ENCODE measurements at places on chromosomes 1 and 21.
A peak's percentile ranks its signal among the peaks of the same experiment; 100 is the strongest.

DNA sequence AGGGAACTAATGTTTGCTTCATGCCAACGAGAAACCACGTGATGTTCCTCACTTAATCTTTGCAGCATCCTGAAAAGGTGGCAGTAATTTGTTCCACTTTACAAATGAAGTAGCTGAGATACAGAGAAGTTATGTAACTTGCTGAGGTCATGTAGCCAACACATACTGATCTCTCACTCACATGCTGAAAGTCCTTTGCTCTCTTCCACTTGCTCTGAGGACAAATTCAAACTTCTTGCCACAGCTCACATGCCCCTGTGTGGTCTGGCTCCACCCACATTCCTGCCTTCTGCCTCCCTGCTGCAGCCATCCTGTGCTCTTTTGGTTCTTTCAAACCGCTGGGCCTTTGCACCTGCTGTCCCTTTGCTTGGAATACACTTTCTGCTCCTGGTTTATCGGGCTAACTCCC is 55.4 kb downstream of the TMCO4 start:
- no peak for DNase-seq

DNA sequence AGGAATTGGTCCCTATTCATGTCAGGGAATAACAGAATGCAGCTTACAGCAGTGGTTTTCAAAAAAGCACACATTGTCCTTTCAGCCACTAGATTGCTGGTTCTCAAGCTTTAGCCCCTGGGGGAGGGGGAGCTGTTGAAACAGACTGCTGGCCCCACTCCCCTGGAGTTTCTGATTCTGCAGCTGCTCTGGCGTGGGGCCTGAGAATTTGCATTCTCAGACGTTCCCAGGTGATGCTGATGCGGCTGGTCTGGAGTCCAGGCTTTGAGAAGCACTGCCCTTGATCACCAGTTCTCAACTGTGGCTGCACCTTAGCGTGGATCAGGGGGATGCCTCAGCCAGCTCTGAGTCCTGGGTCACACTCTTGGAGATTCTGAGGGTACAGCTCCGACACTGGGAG is 62.7 kb upstream of the LAPTM5 start:
- DNase-seq = no peak

GRCh38 chr1:65341381-65341780 is 32.0 kb downstream of the DNAJC6 start:
- DNase-seq = no peak

DNA sequence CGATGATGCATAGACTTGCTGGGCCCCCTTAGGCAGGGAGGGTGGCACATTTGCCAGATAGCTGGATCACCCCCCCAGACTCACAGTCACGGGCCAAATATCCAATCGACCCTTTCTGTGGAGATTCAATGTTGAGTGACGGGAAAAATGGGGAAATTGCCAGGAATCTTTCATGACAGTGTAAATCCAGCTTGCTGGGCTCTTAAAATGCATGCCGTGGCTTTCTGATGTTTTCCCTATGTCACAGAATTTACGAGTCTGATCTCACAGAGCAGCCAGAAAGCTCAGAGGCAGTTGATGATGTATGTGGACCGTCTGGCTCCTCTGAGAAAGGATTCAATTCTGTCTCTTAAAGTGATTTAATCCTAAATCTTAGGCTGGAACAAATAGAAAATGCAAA is 150.1 kb upstream of the ZNF644 start:
- no peak for DNase-seq

DNA sequence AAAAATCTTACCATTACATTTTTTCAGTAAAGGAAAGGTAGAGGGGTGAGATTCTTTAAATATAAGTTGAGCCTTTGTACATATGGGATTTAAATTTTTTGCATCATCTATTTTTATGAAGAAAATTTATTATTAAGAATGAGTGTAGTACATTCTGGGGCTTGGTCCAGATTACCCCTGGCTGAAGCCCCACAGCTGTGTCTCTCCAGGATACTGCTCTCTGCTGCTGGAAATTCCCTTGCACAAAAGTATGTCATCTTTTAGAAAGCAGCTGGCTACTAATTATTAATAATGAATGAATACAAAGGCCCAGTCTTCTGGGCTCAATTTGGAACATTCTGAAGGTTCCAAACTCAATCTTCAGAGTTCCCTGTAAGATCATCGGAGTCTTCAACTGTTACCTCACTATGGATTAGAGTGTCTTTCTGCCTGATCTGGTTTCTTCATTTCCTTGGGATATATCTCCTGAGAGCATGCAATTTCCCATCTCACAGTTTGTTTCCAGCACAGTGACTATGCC is 428.6 kb upstream of the BRINP3 start:
- DNase-seq = no peak

DNA sequence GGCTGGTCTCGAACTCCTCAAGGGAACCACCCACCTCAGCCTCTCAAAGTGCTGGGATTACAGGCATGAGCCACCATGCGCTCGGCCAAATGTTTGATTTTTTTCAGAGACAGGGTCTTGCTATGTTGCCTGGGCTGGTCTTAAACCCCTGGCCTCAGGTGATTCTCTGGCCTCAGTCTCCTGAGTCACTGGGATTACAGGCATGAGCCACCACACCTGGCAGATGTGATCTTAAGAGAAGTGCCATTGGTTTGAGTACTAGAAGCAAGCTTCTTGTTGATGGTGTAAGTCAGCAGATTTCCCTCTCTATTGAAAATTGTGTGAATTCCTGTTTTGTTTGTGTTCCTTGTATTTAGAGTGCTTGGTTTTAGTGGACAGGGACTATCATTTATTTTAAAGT is 5.2 kb downstream of the CAP1 start:
- DNase-seq = no peak

DNA sequence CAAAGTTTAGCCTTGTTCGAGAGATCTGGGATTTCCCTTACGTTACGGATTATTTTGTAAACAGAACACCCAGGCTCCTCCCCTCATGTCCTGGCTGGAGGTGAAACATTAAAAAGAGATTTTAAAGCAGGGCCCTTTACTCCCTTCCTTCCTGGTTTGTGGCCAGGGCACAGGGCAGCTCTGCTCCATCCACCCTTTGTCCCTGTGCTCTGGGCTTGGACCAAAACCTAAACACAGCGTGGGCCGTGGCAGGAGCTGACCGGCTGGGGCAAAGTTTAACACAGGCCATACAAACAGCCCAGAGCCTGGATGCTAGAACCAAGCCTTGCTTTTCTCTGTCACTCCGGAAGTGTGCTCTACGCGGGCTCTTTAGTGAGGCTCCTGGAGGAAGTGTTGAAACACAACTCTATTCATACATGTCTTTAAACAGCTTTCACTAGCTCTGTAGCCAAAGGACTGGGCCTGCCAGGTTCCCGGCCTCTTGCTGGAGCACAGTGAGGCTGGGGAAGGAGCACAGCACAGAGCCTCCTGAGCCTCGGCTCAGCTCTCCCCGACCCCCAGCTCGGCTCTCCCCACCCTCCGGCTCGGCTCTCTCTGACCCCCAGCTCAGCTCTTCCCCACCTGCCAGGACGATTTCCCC is 84.7 kb downstream of the PDE9A start:
- DNase-seq = peak; percentile 61

- no peak for DNase-seq
Measured at GRCh38 chr1:56452027-56453011, 127.0 kb downstream of the PLPP3 start.

GRCh38 chr1:32199717-32200072 is 700 bp upstream of the CCDC28B start:
- no peak for DNase-seq

GRCh38 chr1:91499904-91500755 is 521 bp upstream of the CDC7 start:
- DNase-seq = no peak

DNA sequence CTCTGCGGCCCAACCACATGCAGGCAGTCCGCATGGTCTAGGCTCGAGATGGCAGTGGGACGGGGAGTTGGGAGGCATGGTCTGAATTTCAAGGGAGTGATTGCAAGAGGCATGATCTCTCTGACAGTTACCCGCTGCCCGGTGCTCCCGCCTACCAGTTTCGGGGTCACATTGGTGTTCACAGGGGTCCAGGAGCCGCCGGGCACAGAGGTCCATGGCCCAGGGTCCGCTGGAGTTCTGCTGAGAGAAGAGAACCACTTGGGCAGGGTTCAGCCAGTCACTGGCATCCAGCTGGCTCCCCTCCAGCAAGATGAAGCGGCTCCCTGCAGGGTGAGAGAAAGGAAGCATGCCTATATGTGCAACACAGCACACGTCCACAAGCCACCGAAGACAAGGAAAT is 141.3 kb downstream of the ASTN1 start:
- no peak for DNase-seq

GRCh38 chr21:14388282-14388681 is 5.3 kb upstream of the HSPA13 start:
- DNase-seq = no peak

DNA sequence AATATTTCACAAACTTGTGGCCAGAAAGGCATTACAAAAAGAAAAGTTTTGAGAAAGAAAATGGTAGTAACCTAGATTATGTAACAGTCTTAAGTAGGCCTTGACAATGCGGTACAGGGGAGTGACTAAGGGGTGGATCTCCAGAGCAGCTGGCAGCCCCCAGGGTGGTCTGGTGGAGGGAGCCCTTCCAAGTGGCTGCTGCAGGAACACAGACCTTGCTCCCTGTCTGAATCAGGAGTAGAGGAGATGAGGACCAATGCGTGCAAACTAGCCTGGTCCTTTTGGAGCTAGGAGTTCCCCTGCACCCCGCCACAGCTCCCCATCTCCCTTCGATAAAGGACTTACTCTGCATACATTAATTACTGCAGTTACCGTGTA is 189.0 kb downstream of the NFIA start:
- no peak for DNase-seq

DNA sequence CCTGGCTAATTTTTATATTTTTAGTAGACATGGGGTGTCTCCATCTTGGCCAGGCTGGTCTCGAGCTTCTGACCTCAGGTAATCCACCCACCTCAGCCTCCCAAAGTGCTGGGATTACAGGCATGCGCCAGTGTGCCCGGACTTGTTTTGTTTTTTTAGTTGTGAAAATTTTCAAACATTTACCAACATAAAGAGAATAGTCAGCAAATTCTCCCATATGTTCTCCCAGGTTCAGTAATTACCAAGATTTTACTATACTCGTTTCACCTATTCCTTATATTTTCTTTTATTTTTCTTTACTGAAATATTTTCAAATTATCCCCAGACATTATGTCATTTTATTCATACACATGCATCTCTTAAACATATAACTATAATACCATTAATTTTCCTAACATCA is 218.1 kb upstream of the L1TD1 start:
- no peak for DNase-seq

DNA sequence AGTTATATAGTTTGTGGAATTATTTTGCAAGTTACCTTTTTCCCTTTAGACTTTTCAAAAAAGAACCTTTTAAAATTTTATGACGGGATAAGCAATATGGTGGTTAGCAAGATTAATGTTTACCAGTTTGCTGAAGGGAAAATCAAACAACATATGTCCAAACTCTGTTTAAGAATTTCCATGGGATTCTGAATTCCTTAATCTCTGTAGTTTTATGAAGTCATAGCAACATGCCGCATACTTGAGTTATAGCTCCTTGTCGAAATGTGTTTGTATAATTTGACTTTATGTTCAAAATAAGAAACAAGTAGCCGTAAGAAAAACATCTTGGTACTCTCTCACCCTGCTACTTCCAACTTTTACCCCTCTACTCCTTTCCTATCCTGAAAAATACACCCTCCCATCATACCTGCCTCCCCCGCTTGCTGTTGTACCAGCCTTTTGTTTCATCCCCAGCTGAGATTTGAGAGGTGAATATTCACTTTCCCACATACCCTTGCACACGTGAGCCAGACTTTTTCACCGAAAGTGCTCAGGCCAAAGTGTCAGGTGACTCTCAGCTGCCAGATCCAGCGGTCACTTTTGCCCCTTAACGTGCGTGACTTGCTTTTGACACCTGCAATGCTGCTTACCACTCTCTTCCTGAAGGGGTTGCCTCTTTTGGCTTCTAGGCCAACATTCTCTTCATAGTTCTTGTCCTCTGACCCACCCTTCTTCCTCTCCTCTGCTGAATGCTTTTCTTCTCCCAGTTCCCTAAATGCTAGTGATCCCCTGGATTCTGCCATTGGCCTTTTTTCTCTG is 83.5 kb upstream of the ZNF326 start:
- no peak for DNase-seq

DNA sequence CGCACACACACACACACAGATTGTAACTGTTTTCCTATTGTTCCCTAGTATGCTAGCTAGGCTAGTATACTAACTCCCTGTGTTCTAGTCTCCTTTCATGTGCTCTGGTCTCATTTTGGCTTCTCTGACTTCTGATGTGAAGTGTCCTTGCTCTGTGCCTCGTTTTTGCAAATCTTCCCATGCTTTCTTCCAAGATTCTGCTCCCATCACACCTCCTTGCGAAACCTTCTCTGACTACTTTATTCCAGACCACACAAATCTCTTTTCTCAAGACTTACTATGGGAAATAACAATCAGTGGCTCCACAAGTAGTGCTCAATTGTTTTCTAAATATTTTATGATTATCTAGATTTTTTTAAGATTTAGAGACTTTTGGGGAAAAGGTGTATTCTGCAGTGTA is 10.3 kb downstream of the PRRX1 start:
- no peak for DNase-seq

DNA sequence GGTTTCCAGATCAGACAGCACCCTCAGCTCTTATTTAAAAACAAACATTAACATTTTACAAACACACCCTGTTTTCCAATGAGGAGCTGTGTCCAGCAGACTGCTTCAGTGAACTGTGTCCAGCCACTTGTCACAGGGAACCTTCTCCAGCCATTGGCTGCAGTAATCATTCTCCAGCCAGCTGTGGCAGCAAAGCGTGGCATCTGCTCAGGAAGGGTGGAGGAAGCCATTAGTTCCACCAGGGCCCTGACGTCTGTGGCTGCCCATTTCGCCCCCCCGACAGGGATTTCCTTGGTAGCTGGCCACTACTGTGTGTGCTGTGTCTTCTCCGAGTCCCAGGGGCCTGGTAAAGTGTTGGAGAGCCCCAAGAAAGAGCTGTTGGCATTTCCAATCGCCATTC is 62.9 kb upstream of the SELENON start:
- no peak for DNase-seq

DNA sequence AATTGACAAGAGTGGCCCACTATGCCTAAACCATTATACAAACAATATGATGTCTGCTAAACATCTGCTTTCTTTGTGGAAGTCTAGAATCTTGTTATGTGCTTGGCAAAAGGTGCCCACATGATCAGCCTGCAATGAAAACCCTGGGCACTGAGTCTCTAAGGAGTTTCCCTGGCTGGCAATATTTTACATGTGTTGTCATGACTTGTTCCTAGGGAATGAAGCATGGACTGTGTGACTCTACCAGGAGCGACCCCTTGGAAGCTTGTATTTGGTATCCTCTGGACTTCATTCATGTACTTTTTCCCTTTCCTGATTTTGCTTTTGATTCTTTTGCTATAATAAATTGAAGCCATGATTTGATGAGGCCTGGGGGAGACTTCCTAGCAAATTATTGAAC is 324.9 kb downstream of the HHIPL2 start:
- DNase-seq = no peak

GRCh38 chr1:175933801-175934200 is 190.4 kb upstream of the TNR start:
- DNase-seq = no peak

DNA sequence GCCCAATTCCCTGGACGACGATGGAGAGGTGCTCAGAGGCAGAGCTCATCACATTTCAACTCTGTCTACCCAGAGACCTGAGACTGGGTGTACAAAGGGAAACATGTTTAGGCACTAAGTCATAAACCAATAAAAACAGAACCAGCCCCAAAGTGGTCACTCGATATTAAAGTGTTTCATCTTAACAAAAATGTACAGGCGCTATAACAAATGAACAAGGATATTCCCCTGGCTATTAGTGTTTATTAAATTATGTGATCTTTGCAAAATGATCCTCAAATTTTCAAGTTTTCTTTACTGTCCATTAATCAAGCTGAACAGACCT is 43.6 kb downstream of the NPHP4 start:
- no peak for DNase-seq

- DNase-seq = no peak
Measured at GRCh38 chr1:19321071-19321470, 8.9 kb downstream of the SLC66A1 start.
